RPMI8226 (cell line): ENCODE measurements at places on chromosomes 12 and 14.

DNA sequence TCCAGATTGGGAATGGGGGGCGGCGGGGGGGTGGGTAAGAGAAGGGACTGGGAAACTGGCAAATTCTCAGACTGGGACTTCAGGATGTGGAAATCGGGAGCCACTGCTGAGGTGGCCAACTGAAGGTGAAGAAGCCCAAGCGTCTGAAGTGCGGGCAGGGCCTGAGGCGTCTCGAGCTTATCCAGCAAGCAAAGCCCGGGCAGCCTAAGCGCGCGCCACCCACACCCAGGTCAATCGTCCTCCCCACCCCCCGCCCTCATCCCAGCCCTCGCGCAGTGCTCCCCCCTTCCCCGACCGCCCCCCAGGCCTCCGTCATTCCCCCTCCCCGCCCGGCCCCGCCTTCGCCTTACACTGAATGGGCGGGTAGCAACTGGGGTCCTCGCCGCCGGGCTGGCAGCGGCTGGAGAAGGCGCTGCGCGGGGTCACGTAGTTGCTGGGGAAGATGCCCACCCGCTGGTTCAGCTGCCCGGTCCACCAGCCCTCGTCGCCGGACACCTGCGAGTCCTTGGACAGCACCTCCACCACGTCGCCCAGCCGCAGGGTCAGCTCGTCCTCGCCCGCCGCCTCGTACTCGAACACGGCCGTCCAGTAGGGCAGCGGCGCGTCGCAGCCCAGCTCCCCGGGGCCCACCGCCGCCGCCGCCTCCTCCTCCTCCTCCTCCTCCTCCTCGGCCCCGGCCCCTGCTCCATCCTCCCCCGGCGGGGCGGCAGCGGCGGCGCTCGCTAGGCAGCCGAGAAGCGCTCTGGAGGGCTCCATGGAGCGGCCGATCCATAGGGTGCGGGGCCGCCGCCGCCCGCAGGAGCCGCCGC is 693 bp downstream of the MAP3K9 start:
- DNase-seq: no peak

GRCh38 chr12:124385219-124385969 is 90.5 kb downstream of the RFLNA start:
- DNase-seq: no peak

DNA sequence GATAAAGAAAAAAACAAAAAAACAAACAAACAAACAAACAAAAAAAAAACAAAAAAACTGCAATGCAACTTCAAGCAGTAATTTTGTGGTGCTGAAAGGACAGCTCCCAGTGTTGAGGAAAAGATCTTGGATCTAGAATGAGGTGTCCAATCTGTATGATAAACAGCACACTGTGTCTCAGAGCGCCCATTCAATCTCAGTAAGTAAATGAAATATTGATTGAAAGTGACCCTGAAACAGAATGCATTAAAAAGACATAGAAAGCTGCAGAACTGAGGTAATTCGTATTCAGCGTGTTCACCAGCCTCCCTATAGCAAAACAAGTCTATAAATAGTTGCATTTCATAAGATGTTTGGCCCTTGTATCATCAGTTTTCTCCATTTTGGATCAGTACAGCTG is 153.0 kb downstream of the NOVA1 start:
- DNase-seq: peak; percentile 11

- DNase-seq: no peak
These were observed 8.7 kb downstream of the HOMEZ start for GRCh38 chr14:23277189-23277588.

DNA sequence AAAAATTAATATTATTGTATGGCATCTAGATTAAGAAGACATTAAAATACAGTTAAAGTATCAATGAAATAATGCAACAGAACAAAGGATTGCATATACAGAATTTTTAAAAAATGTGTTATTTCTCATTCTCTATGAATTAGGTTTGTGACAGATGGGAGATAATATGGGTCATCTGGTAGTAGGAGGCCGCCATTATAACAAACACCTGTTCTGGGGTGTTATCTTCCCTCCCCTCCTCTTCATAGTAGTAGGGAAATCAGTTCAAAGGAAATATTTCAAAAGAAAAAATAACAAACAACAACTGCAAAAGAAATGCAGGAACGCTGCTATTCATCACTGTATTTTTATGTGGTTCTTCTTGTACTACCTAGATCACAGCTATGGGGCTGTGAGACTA is 187.0 kb upstream of the ATP2B1 start:
- no peak for DNase-seq

DNA sequence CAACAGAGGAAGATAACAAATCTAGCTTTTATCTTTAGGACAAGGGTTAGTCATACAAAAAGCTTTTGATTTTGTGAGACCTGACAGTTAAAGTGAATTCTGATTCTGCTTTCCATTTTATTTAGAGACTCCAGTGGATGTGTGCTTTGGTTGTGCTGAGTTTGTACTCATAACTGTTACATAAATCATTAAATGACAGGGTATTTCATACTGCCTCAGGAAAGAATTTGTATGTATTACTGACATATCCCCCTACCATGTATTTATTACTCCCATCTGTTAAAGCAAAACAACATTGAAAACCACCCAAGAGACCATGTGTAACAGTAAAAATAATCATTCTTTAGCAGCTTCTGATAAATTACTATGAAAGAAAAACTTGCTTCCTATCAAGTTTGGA is 242.9 kb upstream of the RPL10L start:
- no peak for DNase-seq

GRCh38 chr12:132477703-132478432 is 12.1 kb upstream of the FBRSL1 start:
- no peak for DNase-seq

GRCh38 chr14:58547649-58548048 is 90.1 kb upstream of the DACT1 start:
- no peak for DNase-seq

GRCh38 chr14:97978341-97978740 is 1181.2 kb downstream of the VRK1 start:
- peak; percentile 28 for DNase-seq

DNA sequence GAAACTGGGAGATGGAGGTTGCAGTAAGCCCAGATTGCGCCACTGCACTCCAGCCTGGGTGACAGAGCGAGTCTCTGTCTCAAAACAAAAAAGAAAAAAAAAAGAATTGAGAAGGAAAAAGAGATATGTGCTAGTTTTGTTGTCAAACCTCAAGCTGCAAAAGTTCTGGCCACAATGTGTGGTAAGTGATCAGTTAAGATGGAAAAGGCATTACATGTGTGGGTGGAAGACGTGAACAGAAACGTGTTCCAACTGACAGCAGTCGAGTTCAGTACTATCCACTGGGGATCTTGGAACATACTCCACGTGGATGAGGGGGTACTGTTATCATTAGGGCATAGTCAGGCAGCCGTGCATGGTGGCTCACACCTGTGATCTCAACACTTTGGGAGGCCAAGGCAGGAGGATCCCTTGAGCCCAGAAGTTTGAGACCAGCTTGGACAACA is 17.3 kb downstream of the GPR68 start:
- DNase-seq: no peak

GRCh38 chr12:56165369-56165768 is 7.2 kb downstream of the MYL6 start:
- DNase-seq: no peak

DNA sequence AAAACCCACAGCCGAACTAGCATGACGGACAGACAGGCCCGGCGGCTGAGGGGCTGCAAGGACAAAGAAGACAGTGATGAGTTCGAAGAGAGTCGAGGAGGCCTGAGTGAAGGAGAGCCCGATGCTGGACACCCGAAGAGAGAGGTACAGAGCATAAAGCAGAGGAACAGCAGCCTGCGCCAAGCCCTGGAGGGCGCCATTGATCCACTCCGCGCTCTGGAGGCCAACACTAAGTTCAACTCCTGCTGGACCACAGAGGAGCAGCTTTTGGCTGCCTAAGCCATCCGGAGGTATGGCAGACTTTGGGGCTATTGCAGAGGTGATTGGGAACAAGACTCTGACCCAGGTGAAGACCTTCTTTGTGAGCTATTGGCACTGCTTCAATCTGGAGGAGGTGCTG is 7.8 kb upstream of the PLXNC1 start:
- DNase-seq: peak; percentile 37

GRCh38 chr14:35164849-35165248 is 42.5 kb downstream of the PRORP start:
- DNase-seq: no peak

DNA sequence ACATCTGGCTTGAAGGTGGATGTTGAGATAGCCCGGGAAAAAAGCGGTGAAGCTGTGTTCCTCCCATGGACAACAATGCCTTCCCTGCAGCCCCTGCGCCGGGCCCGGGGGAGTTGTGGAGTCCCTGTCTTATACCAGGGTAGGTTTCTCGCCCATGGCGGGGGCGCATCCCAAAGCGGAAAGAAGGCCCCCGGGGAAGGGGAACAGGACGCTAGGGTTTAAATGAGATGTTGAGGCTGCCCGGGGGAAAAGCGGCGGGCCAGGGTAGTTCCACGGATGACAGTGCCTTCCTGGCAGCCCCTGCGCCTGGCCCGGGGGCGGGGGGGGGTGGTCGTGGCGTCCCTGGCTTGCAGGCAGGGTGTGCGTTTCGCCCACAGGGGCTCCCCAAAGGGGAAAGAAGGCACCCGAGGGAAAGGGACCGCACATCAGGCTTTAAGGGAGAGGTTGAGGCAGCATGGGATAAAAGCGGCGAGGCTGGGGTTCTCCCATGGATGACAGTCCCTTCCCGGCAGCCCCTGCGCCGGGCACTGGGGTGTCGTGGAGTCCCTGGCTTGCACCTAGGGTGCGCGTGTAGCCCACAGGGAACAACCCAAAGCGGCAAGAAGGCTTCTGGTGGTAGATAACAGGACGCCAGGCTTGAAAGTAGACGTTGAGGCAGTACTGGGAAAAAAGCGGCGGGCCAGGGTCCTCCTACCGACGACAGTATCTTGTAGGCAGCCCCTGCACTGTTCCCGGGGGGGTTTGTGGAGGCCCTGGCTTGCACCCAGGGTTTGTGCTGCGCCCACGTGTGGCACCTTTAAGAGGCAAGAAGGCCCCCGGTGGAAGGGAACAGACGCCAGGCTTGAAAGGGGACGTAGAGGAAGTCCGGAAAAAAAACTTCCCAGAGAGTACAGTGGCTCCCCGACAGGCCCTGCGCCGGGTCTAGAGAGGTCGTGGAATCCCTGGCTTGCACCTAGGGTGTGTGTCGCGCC is 160.8 kb upstream of the ALG10B start:
- no peak for DNase-seq

DNA sequence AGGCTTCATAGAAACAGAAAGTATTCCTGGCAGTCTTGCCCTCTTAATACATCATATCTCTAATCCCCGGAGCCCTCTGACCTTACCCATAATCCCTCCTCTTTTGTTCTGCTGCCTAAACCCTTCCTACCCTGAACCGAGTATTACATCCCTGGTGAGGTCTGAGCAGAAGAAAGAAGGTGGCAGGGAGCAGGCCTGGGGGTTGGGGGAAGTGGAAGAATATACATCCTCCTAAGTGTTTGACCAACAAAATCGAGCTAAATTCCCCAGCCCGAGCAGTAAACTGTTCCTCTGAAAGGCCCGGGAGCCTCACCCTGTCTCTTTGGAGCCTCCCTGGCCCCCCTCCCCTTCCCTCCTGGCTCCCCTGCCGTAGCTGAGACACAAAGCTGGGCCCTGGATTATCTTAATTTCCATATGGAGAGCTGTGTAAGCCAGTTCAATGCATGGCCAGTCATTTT is 192.6 kb upstream of the LHX5 start:
- DNase-seq: no peak

GRCh38 chr12:102461501-102461900 is 18.9 kb downstream of the IGF1 start:
- DNase-seq: no peak

- DNase-seq: no peak
These were observed 16.2 kb downstream of the SYNE3 start for GRCh38 chr14:95500201-95500681.

GRCh38 chr12:49345051-49345824 is 1.4 kb upstream of the DNAJC22 start:
- peak; percentile 39 for DNase-seq

GRCh38 chr12:67694306-67694900 is 45.9 kb downstream of the DYRK2 start:
- no peak for DNase-seq

DNA sequence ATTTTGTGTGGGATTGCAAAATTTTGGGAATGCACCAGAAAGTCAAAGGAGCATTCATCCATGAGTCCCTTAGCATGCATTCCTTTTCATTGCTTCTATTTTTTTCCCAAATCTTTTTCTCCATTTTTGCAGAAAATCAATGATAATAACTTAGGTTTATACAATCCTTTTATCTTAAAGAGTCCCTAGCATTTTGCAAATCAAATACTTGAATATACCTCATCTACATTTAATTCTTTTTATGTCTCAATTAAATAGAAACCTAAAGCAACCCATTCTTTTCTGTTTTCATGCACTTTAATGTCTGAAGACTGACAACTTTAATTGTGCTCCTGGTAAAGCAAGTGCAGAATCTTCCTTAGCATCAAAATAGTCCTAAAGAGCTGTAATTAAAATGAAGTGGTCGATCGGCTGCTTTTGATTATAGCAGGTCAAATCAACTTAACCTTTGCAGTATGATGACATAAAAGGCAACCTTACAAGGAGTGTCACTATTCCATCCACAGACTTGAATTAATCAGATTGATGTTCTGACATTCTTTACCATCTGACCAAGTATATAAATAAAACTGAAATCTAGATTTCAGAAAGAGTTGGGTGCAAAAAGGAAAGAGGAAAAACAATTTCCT is 168.4 kb downstream of the ALG10B start:
- no peak for DNase-seq

GRCh38 chr12:6921539-6921938 is 6.2 kb upstream of the ATN1 start:
- DNase-seq: no peak

GRCh38 chr12:27209257-27209910 is 34.7 kb upstream of the STK38L start:
- DNase-seq: no peak

GRCh38 chr14:104401785-104402184 is 177.8 kb upstream of the C14orf180 start:
- no peak for DNase-seq

DNA sequence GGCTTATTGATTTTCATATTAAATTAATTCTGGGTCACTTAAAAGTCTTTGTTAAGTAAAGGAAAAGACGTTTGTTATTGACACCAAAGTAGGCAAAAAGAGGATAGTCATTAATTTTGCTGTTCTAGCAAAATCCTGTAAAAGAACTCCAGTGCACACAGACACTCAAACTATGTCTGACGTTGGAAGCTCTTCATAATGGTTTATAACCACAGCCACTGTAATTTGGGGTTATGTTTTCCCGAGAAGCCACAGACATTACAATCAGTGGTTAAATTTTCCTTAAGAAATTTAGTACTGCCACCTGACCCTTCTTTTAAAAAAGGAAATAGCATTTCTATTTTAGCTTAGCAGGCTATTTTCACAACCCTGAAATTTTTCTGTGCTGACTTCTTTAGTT is 267.5 kb downstream of the CCDC91 start:
- peak; percentile 26 for DNase-seq
